ENCODE measurements at places on chromosomes 2 and 18.

DNA sequence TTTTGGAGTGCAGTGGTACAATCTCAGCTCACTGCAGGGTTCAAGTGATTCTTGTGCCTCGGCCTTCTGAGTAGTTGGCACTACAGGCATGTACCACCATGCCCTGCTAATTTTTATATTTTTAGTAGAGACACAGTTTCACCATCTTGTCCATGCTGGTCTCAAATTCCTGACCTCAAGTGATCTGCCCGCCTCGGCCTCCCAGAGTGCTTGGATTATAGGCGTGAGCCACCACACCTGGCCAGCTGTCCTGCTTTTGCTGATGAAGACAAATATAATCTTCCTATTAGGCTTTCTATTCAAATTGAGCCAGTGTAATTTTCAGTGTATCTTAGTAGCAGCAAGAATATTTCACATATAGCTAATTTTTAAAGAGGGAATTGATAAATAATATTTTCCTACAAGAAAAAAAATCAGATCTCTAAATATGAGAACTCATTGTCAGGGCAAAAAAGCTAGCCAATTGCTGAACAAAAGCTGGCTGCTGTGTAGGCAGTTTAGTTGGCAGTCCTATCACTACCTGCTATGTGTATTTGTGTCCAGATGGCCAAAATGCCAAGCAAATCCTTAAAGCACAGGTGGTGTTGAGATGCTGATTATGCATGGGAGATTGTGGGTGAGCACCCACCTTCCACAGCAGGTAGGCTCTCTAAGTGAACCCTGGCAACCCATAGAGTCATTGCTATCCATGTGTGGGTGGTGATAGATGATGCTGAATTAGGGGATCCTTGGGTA is 60.8 kb upstream of the STAM2 start:
- DNase-seq, result no peak

- DNase-seq, result no peak
These were observed 217.0 kb upstream of the CXCR4 start for GRCh38 chr2:136334967-136335366.

- DNase-seq, result no peak
These were observed 129.3 kb downstream of the ZNF236 start for GRCh38 chr18:76951456-76952247.

DNA sequence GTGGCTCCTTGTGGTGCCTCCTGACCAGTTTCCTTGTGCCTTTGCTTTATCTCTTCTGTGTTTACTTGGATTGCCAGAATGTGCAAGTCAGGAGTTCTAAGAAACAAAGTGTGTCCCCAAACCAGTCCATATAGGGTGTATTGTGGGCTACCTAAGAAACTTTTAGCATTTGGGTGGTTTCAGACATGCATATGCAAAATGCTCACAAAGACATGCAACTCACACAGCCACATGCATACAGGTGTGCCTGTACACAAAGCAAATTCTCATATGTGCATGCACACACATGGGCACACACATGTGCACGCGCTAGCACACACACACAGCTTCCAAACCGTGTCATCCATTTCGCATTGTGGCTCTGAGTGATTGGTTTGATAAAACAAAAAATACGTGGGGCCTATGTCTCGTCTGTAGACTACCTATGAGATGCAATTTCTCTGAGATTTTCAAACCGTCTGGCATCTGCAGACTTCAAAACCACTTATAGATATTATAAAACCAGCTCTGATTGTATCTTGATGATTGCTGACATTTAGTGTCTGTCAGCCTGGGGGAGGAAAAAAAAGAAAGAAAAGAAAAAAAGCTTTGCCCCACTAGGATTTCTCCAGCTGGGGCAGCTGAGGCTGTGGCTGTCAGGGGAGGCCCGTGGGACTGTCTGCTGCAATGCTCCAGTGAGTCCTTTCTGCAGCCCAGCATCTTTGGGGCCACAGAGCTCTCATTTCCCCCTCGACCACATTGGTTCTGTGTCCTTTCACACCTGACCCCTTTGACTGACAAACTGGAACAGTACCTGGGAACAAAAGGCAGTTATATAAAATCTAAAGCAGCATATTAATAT is 556.1 kb downstream of the CMPK2 start:
- peak; percentile 19 for DNase-seq

DNA sequence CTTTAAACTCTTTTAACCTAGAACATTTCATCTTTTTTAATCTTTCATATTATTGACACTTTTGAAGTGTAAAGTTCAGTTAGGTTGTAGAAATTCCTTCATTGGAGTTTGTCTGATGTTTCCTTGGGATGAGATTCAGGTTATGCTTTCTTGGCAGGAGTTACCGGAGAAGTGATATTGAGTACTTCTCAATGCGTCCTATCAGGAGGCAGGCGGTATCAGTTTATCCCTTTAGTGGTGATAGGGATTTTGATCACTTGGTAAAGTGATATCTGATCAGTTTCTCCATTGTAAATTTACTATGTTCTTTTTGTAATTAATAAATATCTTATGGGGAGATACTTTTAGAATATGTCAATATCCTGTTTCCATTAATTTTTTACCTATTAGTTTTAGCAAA is 78.4 kb downstream of the DTNB start:
- DNase-seq, result no peak

- no peak for DNase-seq
These were observed 3.4 kb downstream of the INSIG2 start for GRCh38 chr2:118091631-118092030.

DNA sequence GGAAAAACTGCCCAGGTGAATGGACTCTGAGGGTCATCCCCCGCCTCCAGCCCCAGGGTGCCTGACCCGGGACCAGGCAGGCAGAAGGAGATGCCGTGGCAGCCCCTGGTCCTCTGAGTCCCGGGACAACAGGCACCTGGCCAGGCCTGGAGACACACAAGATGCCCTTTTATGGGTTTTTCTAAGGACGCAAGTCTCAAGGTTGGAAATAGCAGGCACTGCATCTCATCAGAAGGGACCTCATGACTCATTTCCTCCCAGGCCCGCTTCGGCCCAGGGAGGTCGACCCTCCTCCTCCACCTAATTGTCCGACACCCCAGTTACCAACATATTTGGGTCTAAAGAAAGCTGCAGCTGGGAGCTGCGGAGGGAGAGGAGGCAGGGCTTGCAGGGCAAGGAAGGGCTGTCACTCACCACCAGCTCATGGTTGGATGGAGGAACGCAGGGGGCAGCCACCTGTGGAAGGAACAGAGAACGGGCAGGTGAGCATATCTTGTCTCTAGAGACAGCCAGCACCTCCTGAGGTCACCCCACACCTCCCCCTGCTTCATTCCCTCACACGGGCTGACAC is 82.9 kb downstream of the TNS1 start:
- DNase-seq, result no peak

- no peak for DNase-seq
These were observed 1.0 kb downstream of the PLEKHB2 start for GRCh38 chr2:131105950-131106801.

DNA sequence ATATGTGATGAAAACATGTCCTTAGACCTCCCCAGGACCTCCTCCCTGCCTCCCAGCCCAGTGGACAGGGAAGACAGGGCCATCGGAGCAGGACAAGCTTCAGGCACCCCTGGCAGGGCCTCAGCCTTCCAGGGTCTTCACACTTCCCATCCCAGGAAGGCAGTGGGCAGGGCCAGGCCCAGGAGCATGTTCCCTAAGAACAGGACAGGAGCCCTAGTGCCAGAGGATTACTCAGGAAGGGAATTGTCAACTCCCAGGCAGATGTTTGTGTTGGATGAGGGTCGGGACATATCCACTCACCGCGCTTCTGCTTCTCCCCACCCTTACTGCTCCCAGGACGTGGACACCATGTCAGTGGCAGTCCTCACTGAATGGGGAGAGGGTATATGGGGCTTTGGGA is 138.9 kb downstream of the TNS1 start:
- no peak for DNase-seq

- DNase-seq, result no peak
These were observed 15.7 kb upstream of the NT5C1B start for GRCh38 chr2:18605115-18605514.

- no peak for DNase-seq
These were observed 2.1 kb downstream of the HADHB start for GRCh38 chr2:26246818-26247217.

Measured in caudate nucleus (tissue), 63 donors.